ENCODE measurements at places on chromosomes 3 and 15.

DNA sequence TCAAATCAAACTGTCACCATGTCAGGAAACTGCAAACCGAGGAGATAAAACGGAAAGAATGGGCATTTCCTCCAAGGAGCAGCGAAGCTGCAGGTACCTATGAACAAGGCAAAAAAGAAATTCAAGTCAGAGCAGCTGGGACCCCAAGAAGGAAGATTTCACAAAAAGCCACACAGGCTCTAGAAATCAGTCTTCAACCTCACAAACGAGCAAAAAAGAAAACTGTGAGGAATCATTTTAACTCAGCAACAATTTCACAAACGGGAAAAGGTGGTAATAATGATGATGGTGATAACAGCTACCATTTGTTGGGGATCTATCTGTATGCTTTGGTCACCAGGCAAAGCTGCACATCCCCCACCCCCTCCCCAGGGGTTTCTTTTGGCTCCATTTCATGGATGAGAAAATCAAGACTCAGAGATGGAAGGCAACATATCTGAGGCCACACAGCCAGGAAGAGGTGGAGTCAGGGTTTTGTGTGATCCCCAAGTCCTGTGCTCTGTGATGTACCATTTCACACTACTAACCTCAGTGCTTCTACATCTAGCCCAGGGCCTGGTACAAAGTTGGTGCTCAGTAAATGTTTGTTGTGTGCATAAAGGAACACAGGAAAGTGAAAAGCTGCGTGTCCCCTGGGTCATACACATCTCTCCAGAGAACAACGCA lies 109.9 kb downstream of the IQSEC1 start:
- DNase-seq = no peak

GRCh38 chr3:163692494-163692893 lies 1385.8 kb downstream of the SI start:
- no peak for DNase-seq

GRCh38 chr3:170542704-170543103 lies 43.2 kb downstream of the SLC7A14 start:
- peak; percentile 34 for DNase-seq

DNA sequence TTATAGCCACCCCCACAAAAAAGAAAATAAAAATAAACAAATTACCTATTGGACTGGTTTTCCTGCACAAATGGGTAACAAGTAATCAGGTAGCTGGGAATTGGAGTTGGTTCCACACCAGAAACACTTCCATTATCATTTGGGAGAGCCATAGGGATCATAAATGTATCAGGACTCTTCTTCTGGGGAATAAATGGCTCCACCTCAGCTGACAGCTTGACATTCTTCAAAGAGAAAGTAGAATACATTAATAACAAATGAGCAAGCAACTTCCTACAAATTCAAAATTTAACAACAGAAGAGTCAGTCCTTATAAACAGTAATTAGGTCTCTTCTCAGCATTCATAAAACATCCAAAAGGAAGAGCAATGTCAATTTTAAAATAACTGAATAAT lies 8.7 kb downstream of the SECISBP2L start:
- DNase-seq = peak; percentile 35

GRCh38 chr15:38378161-38378560 lies 75.8 kb upstream of the FAM98B start:
- no peak for DNase-seq

All from EL (cell line).